ENCODE measurements at places on chromosomes 6 and 20.

- no peak for DNase-seq
These were observed 525 bp downstream of the FAM229B start for GRCh38 chr6:112087916-112088315.

DNA sequence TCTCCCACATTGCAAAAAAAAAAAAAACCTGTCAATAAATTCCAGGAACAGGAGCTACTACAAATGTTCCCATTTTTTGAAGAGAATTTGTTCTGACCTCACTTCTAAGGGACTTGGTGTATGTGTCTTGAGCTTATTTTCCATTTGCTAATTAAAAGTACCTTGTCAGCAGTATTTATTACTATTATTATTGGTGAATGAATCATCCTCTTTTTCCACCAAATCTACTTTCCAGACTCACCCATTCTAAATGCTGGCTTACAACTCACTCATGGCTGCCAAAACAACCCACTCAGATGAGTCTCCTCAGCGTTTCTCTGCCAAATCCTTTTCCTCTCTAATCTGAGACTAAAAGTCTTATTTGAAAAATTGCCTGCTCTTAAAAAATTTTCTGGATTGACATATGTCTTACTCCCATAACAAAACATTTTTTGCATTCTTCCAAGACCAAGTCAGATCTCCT is 33.2 kb upstream of the TASP1 start:
- DNase-seq, result no peak

DNA sequence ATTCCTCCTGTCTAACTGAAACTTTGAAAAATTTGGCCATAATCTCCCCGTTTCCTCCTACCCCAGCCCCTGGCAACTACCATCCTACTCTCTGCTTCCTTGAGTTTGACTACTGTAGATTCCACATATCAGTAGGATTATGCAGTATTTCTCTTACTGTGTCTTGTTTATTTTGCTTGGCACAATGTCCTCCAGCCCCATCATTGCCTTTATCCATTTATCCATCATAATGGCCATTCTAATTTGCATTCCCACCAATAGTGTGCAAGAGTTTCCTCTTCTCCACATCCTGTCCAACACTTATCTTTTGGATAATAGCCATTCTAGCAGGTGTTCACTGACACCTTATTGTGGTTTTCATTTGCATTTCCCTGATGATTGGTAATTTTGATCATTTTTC is 202.3 kb downstream of the THBS2 start:
- no peak for DNase-seq

GRCh38 chr6:25017932-25018567 is 82.3 kb upstream of the RIPOR2 start:
- peak; percentile 77 for DNase-seq

GRCh38 chr6:26164120-26164505 is 76.9 kb downstream of the HFE start:
- DNase-seq, result no peak

DNA sequence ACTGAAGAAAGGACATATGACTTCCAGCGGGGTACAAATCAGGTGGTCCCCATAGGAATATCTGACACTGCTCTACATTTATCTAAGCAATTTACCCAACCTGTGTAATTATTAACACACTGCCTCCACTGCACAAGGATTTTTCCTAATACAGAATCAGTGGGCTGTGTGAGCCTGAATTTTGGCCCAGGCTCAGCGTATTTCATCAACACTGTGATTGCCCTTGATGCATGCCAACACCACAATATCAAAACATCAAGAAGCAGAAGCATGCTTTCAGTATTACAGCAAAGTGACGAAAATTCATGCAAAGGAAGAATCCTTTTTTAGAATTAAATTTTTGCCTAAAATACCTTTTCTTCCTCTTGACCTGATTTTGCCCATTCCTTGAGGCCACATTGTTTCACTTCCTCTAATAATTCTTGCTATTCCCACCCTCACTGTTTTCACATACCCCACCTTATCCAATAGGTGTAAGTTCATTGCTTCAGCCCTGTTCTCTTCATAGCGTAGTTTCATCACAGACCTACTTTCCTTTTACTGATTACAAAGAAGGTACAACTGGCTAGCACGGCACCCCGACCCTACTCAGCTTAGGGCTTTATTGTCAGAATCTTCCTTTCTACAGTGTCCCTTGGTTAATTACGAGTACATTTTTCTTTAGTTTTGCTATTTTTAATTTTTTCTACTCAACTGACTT is 83.7 kb upstream of the PTCHD4 start:
- DNase-seq, result no peak

GRCh38 chr6:170575250-170575649 is 9.2 kb downstream of the PDCD2 start:
- no peak for DNase-seq

DNA sequence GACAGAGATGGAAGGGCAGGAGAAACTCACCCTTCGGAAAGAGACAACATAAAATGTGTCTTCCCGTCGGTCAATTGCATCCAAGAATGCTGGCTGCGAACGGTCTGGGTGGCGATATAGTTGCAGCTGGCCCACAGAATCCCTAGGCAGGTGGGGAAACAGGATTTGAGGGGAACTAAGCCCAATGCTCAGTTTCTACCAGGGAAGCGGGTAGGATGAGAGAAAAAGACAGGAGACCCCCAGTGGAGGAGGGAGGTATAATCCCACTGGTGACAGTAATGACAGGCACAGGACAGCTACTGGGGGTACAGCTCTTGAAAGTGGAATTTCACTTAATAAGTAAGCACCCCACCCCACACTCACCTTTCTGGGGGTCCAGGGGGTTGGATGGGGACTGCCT is 7.5 kb upstream of the TNXB start:
- no peak for DNase-seq

- no peak for DNase-seq
These were observed 1334.5 kb upstream of the ADGRB3 start for GRCh38 chr6:67300430-67301040.

- peak; percentile 24 for DNase-seq
These were observed 38.4 kb upstream of the ARHGAP18 start for GRCh38 chr6:129748212-129748900.

DNA sequence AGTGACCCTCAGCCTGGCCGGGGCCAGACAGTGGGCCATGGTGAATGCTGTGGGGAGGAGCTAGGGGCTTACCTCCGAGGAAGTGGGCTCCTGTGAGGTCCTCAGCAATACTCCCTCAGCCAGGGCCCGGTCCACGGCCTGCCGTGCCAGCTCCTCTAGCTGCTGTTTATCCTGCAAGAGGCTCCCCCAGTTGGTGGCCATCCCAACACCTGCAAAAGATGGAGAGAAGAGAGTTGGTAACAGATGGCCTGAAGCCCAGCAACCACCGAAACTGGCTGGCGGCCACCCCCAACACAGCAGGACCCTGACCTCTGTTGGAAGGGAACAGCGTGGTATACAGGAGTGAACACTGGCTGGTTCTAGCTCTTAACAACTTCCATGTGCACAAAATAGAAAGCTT is 4.0 kb downstream of the GSS start:
- DNase-seq, result no peak

GRCh38 chr6:129592516-129593232 is 117.3 kb downstream of the ARHGAP18 start:
- no peak for DNase-seq

DNA sequence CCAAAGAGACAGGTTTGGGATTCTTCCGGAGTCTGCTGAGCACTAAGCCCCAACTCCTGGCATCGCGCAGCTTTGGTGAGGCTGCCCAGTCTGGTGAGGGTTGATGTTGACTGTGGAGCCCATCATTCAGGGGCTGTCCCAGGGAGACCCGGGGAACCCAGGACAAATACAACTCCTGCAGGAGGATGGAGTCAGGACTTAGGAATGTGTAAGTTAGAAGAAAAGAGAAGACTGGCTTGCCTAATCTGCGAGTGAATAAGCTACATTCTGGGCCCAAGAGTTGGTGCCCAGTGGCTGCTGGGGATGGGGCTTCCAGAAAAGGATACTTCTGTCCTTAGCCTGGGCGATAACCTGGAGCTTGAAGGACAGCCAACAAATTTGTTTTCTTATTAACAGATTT is 47.9 kb downstream of the STK35 start:
- no peak for DNase-seq

- DNase-seq, result peak; percentile 91
These were observed 546 bp upstream of the KLHL32 start for GRCh38 chr6:96923871-96924493.

- no peak for DNase-seq
These were observed 4.9 kb downstream of the TOMM34 start for GRCh38 chr20:44955270-44955669.

DNA sequence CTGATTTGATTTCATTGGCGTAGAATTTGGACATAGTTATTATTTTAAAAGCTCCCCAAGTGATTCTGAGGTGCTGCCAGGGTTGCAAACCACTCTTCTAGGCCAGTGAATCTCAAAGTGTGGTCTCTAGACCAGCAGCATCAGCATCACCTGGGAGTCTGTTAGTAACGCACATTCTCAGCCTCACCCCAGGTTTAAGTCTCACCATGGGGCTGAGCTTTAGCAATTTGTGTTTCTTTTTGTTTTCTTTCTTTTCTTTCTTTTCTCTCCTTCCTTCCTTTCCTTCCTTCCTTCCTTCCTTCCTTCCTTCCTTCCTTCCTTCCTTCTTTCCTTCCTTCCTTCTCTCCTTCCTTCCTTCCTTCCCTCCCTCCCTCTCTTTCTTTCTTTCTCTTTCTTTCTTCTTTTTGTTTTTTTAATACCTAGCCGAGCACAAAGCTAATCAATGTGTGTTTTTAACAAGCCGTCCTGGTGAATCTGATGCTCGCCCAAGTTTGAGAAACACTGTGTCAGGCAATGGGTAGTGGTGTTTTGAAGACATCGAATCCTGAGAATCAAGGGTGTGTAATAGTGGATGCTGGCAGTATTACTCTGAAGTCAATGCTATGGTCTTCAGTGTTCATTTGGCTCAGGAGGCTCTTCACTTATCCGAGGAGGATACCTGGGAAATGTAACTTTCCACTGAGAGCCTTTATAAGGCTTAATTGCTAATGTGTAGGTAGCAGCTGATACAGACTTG is 104.9 kb downstream of the SLX4IP start:
- DNase-seq, result no peak
